LoVo (cell line): ENCODE measurements at places on chromosomes 13 and 19.

DNA sequence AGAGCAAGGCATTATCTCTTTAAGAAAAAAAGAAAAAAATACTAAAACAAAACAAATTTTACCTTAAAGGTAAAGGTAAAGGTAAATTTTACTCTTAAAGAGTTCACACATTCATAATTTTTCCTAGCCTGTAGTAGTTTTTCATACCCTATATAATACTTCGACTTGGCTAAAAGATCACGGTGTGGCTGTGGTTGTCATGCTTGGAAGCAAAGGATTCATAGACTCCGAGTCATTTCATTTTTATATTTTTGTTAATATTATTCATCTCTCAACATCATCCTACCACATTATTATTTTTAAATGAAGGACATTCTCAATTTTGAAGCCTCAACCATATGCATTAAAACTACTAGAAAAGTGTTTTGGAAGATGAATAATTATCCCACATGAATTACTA lies 52.7 kb downstream of the PIBF1 start:
- DNase-seq, result no peak

DNA sequence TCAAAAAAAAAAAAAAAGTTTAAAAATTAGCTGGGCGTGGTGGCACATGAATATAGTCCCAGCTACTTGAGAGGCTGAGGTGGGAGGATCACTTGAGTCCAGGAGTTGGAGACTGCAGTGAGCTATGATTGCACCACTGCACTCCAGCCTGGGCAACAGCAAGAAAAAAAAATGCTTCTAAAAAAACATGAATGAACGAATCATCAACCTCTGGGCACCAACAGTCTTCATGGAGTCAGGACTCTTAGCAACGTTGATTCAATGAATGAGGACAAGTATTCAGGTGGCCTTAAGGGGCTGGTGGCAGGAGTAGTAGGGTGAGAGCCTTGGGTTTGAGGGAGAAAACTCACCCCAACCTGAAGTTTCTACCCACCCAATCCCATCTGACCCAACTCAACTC lies 20.6 kb upstream of the OLFM2 start:
- no peak for DNase-seq

GRCh38 chr19:39828015-39828653 lies 5.8 kb downstream of the DYRK1B start:
- DNase-seq, result no peak

DNA sequence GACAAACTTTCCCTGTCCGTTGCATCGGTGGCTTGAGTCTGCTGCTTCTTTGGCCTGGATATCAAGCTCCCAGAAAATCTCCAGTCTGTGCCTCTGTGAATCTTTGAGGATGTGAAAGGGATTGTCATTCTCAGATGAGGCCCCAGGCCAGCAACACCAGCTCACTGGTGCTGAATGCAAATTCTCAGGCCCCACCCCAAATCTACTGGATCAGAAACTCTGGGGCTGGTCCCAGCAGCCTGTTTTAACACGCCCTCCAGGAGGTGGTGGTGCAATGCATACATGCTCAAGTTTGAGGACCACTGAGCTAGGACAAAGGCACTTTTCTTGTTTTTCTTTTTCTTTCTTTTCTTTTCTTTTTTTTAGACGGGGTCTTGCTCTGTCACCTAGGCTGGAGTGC lies 23.6 kb downstream of the TNFSF11 start:
- DNase-seq, result no peak

DNA sequence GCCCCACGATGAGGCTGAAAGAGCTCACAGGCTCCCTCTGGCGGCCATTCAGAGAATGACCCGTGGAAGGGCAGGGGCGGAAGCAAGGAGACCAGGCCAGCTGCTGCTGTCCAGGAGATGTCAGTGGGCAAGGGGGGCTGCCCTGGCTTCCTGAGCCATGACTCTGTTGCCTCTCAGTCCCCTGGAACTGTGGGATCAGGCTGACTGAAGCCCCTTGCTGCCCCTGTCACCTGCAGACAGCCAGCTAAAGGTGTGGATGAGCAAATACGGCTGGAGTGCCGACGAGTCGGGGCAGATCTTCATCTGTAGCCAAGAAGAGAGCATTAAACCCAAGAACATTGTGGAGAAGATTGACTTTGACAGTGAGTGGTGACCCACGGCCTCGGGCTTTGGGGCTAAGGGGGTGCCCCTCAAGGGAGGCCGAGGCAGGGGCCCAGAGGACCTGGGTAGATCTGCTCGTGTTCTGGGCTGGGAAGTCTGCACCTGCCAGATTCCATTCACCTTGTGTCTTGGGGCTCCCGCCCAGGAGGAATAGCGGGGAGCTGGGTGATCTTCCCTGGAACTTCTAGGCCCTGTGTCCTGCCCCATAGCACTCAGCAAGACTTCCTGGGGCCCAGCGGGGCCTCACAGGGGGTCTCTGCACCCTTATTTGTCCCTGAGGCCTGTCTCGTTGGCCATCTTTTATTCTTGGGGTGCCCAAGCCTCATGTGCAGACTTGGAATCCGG lies 12.5 kb upstream of the ACTN4 start:
- DNase-seq, result peak; percentile 68

DNA sequence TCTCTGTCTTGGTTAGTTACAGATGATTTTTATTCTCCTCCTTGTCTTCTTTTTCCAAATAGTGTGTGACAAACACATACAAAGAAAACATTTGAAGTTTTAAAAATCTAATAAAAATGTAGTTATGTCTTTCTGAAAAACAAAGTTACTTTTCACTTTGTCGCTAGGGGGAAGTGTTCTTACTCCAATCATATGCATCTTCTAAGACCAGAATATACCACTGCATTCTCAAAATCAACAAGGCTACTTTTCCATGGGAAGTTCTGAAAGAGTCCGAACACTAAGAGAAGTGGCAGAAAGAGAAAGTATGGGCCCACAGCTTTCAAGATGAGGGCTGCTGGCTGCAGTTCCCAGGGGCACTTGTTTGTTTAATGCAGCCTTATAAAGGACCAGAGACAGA lies 208.9 kb downstream of the DCT start:
- DNase-seq, result no peak

DNA sequence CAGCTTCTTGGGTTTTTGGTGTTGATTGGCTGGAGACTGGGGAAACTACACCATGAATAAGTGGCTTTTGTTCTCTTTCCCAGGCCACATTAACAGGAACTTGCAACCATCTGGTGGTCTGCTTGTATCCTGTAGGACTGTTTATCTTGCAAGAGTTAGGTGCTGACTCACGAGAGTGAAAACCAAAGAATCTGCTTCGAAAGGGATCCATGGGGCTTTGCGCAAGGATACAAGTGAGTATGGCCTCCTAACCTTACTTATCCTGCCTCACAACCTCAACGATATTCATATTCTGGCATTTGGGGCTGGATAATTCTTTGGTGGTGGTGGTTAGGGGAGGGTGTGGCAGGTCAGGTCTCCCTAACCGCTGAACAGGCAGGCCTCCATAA lies 4.7 kb upstream of the SIGLECL1 start:
- DNase-seq, result no peak

GRCh38 chr19:5679289-5680083 lies 830 bp downstream of the MICOS13 start:
- DNase-seq, result no peak

DNA sequence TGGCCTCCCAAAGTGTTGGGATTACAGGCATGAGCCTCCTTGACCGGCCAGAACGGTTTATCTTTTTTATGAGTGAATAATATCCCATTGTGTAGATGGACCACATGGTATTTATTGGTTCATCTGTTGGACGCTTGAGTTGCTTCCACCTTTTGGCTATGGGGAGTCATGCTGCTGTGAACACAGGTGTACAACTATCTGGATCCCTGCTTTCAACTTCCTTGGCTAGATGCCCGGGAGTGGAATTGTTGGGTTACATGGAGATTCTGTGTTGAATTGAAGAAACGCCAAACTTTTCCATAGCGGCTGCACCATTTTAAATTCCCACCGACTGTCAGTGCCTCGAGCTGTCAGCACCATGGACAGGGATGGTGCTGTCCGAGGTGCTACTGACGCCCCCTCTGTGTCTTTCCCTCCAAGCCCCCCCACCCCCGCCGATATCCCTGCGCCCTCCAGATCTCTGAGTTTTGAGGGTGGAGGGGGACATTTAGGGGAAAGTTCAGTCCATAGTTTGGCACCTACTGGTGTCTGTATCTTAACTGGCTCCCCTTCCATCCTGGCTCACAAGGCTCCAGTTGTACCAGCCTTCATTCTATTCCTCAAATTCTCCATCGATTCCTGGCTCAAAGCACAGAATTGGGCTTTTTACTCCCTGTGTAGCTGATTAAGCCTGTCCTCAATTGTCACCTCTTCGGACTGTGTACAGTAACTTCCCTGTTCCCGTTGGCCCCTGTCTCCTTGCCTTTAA lies 27.3 kb downstream of the PNPLA6 start:
- peak; percentile 14 for DNase-seq

DNA sequence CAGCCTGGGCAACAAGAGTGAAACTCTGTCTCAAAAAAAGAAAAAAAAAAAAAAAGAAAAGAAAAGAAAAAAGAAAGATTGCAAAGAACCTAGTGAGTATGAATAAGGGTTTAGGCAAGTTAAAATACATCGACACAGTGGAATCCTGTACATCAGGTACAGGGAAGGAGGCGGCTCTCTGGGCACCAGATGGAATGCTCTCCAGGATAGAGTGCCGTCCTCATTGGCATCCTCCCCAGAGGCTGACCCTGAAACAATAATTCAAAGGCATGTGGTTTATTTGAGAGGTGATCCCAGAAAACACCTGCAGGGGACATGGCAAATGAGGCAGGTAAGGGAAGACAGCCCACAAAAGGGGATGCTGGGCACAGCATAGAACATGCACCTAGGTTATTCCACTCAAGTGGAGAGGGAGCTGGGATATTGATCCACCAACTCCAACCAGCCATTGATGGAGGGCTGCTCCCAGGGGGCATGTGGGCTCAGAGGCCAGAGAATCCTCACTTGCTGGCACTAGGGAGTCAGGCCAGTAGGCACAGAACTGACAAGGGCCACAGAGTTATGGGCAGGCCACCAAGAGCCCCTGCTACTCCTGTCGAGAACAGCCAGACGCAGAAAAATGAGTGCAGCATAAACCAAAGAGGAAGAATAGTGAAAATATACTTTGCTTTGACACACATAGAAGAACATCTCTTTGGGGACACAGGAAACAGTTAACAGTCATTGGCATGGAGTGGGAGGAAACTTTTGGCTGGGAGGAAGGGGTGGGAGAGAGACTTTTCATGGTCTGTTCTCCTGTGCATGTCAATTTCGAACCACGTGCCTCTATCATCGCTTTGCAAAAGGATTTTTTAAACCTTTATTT lies 4.2 kb downstream of the TSPAN16 start:
- no peak for DNase-seq

DNA sequence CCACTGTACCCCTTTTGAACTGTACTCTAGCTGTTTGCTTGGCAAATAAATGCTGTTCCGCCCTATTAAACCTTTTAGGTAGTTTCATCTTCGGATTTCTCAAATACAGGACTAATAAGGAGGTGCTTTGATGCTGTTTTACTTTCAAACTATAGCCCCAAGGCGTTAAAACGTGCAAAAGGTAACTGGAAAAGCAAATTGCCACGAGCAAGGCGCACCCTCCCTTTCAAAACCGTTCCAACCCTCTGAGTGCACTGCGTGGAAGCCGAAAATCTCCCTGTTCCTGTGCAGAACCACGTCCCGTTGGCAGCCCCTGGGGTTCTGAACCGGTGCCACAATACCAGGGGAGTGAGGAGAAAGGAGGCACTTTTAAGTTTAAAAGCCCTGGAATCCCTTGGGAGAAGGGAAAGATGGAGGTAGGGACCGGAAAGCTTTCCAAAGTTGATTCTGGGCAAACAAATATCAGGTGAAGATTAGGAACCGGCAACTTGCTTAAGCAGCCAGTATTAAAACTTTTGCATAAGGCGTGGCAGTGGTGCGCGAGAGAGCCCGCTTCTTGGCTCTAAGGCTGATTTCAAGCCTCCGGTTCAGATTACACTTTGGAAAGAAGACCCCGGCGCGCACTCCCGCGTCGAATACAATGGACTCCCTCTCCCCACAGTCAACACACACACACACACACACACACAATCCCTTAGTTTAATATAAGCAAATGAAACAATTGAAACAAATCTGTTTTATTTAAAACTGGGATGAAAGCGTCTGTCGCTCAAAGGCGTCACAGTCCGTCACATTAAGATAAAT lies 9.5 kb downstream of the POU4F1 start:
- DNase-seq, result no peak

DNA sequence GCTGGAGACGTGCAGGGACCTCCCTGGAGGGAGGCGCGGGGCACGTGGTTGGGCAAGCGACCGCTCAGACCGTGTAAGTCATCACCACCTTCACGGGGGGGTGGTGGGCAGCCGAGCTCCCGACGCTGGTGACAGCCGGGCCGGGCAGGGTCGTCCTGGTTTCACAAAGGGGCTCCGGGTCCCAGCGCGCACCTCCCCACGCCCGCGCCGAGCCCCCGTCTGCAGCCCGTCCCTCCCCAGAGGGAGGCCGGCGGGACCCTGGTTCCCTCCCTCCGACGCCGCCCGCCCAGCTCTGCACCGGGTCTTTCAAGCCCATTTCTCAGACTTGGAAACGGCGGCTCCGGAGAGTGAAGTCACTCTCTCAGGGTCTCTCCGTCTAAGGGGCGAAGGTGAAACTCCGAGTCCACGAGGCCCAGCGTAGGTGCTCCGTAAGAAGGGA lies 729 bp upstream of the ARID3A start:
- DNase-seq, result peak; percentile 82

GRCh38 chr19:18761531-18762110 lies 29.5 kb downstream of the COMP start:
- DNase-seq, result no peak

DNA sequence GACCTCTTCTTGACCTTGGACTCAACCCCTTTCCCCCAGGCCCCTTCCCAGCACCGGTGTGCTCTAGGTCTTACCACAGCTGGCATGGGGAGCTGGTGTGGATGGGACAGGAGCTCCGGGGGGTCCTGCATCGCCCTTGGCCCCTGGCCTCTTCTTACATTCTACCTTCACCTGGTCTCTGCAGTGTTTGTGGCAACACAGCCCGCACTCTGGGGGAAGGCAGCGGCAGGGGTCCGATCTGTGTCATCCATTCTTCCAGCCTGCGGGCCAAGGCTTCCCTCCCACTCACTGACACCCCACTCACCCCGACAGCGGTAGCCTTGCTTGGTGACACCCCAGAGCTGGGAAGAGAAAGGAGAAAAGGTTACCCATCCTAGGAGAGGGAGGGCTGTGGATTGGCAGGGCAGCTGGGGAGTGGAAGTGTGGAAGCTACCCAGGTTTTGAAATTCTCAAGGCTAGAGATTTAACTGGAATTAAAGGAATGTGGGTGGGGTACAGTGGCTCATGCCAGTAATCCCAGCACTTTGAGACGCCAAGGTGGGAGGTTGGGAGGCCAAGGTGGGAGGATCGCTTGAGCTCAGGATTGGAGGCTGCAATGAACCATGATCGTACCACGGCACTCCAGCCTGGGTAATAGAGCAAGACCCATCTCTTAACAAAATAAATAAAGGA lies 8.3 kb downstream of the FAM98C start:
- DNase-seq, result no peak

GRCh38 chr19:44164327-44164672 lies 600 bp upstream of the ZNF226 start:
- DNase-seq, result no peak

DNA sequence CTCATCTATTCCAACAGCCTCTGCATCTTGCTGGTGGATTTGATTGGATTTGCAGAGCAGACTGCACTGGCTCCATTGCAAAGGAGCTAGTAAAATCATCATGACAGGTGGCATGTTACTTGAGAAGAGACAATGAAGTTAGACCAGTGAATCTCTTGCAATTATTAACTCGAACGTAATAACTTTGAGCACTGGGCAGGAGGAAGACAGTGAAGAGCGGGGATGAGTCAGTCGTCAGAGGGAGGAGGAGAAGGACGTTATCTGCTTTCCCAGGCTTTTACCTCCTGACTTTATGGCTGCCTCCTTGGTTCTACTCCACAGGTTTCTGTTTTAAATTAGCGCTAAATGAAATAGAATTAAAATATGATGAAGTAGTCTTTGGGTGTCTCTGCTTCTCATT lies 257.8 kb upstream of the IPO5 start:
- DNase-seq, result no peak
